ENCODE measurements at places on chromosomes 11 and 22.
A peak's percentile ranks its signal among the peaks of the same experiment; 100 is the strongest.

DNA sequence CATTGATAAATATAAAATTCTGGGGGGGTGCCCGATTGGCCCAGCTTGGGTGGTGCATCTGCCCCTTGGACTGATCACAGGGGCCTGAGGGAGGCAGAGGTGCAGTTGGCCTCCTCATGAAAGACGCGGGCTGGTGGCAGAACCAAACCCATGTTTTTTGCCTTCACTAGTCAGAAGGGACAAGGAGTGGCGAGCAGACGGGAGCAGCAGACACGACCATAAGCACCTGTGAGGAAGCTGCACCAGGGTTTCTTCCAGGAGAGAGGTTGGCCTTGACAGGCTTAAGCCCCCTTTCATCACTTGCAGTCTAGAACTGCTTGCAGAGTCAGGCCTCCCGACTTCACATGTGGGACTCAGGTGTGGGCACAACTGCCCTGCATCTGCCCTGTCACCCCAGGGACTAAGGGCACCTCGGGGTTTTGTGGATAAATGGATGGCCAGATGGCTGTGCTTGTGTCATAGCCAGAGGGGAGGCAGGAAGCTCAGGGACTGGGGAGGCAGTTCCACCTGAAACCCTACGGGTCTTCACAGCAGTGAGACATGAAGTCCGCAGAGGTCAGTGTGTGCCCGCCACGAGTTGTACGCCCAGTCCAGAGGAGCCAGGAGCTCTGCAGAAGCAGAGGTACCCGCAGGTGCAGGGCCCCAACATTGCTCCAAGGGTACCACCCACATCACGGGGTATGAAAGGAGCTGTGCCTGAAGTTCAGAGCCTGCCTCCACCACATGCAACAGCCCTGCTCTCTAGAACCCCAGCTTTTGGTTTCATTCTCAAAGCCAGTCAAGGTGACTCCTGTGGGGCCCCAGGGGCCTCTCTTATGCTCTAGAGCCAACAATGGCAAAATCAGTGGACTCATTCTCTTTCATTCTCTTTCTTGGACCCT is 18.2 kb upstream of the SYT13 start:
- DNase-seq, result no peak

DNA sequence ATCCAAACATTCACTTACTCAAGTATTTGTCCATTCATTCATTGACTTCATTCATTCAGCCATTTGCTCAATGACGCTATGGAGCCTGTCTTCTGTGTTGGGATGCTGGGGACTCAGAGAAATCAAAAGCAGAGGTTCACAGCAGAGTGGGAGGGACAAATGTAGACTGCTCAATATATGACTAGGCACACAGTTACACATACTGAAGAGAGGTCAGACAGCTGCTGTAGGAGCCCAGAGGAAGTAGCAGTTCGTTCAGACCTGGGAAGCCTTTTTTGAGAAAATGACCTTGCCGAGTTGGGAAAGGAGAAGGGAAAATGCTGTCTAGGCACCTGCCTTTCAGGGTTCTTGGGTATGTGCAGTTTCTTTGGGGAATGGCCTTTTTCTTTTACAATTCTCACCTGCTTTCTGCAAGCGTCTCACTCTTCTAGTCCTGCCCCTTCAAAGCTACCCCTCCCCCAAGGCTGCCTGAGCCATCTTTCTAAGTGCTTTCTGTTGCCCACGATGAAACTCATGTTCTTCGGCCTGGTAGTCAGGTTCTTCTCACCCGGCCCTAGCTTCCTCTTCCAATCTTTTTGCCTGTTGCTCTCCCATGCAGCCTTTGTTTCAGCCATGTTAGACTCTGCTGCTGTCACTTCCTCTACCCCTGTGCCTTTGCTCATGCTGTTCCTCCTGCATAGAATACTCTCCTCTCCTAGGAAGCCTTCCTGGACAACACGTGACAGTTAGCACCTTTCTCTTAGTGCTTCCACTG is 4.2 kb upstream of the UVRAG start:
- DNase-seq, result no peak

GRCh38 chr11:117849781-117850414 is 25.4 kb upstream of the FXYD2 start:
- DNase-seq, result no peak

GRCh38 chr11:102244681-102245409 is 72.4 kb upstream of the BIRC3 start:
- DNase-seq, result no peak

DNA sequence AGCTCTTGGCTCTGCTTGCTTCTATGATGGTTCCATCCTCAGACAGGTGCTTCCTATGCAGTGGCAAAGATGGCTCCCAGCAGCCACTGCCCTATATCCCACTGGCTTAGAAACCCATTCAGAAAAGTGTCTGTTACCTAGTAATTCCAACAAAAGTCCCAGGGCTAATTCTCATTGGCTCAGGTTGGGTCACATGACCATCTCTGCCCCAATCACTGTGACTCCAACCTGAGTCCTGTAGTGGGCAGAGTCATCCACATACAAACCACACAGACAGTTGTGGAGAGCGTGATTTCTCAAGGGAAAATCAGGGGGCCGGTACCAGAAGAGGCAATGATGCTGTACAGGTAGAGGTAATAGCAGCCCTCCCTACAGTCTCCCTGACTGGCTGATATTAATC is 67.5 kb downstream of the LHFPL7 start:
- no peak for DNase-seq

GRCh38 chr11:11382858-11383532 is 29.9 kb upstream of the CSNK2A3 start:
- DNase-seq, result no peak

GRCh38 chr22:44735518-44736428 is 16.6 kb upstream of the ARHGAP8 start:
- peak; percentile 92 for DNase-seq

- no peak for DNase-seq
Measured at GRCh38 chr22:19522190-19522880, 1.9 kb downstream of the CLDN5 start.

DNA sequence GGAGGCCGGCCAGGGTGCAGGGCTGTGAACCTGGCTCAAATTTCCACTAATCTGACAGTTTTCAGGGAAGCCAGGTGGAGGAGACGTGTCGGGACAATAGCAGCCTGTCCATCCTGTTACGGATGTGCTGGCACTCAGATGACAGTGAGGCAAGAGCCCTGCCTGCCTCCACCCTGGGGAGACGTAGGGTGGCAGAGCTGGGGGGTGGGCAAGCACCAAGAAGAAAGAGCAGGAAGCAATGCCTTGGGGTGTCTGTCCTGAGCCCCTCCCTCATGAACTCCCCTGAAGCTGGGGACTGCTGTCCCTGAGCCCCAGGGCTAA is 10.0 kb upstream of the TRIM29 start:
- DNase-seq, result no peak

DNA sequence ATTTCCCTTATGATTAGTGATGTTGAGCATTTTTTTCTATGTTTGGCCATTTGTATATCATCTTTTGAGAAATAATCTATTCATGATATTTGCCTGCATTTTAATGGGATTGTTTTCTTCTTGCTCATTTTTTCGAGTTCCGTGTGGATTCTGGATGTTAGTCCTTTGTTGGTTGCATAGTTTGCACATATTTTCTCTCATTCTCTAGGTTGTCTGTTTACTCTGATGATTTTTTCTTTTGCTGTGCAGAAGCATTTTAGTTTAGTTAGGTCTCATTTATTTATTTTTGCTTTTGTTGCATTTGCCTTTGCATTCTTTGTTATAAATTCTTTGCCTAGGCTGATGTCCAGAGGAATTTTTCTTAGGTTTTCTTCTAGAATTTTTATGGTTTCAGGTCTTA is 87.3 kb downstream of the METTL15 start:
- DNase-seq, result no peak

- DNase-seq, result no peak
Measured at GRCh38 chr11:117002639-117003299, 95.5 kb downstream of the SIK3 start.

Data from aorta (tissue), 5 donors.